ENCODE measurements at places on chromosomes 11 and 22.

DNA sequence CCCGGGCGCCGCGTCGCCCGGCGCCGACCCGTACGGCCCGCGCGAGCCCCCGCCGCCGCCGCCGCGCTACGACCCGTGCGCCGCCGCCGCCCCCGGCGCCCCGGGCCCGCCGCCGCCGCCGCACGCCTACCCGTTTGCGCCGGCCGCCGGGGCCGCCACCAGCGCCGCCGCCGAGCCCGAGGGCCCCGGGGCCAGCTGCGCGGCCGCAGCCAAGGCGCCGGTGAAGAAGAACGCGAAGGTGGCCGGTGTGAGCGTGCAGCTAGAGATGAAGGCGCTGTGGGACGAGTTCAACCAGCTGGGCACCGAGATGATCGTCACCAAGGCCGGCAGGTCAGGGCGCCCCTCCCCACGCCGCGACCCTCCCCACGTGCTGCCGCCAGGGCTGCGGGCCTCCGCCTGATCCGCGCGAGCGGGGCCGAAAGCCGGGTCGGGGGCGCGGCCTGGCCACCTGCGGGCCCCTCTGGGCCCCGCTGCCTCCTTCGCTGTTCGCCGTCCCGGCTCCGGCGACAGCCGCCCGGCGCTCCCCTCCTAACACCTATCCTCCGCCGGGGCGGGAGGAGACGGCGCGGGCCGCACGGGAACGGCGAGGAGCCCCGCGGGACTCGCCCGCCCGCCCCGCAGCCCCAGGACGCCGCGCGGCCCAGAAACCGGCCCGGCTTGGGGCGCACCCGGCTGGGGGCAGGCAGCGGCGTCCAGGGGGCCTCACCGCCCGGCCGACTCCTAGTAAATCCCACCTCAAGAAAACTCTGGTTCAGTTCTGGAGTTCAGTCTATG lies 560 bp downstream of the TBX1 start:
- DNase-seq, result no peak

- peak; percentile 14 for DNase-seq
These were observed 129.4 kb upstream of the PAX6 start for GRCh38 chr11:31940371-31941037.

DNA sequence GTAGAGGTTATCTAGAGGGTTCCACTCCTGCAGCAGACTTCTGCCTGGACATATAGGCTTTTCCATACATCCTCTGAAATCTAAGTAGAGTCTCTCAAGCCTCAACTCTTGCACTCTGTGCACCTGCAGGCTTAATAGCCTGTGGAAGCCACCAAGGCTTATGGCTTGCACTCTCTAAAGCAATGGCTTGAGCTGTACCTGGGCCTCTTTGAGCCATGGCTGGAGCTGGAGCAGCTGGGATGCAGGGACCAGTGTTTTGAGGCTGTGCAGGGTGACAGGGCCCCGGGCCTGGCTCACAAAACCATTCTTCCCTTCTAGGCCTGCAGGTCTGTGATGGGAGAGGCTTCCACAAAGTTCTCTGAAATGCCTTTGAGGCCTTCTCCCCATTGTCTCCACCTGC lies 2.9 kb upstream of the NXPE4 start:
- DNase-seq, result no peak

- DNase-seq, result peak; percentile 36
These were observed 108.6 kb downstream of the INSC start for GRCh38 chr11:15223318-15223717.

GRCh38 chr11:1450344-1450875 lies 36.2 kb downstream of the MOB2 start:
- no peak for DNase-seq

GRCh38 chr11:13939961-13940906 lies 22.3 kb upstream of the SPON1 start:
- no peak for DNase-seq

GRCh38 chr11:31824879-31825837 lies 14.0 kb upstream of the PAX6 start:
- no peak for DNase-seq

GRCh38 chr11:45238724-45239123 lies 47.4 kb downstream of the SYT13 start:
- DNase-seq, result peak; percentile 59

- no peak for DNase-seq
These were observed 393.7 kb downstream of the BRD1 start for GRCh38 chr22:49433717-49434611.

- no peak for DNase-seq
These were observed 21.5 kb upstream of the CHKA start for GRCh38 chr11:68142441-68143309.

DNA sequence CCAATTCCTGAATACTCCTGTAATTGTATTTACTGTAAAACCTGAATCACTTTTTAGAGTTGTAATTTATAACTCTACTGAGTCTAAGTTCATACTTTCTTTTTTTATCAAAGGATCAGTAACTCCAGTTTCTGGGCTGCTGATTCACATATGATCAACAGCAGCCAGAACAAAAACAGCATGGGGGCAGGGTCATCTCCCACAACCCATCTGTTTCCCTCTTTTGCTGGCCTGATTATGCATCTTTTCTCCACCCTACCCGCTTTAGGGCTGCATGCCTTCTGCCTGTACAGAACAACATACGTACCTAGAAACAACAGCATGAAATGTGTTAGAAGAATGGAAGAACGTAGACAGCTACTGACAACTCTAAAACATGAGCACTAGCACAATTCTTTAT lies 76.0 kb downstream of the MRTFA start:
- peak; percentile 16 for DNase-seq

DNA sequence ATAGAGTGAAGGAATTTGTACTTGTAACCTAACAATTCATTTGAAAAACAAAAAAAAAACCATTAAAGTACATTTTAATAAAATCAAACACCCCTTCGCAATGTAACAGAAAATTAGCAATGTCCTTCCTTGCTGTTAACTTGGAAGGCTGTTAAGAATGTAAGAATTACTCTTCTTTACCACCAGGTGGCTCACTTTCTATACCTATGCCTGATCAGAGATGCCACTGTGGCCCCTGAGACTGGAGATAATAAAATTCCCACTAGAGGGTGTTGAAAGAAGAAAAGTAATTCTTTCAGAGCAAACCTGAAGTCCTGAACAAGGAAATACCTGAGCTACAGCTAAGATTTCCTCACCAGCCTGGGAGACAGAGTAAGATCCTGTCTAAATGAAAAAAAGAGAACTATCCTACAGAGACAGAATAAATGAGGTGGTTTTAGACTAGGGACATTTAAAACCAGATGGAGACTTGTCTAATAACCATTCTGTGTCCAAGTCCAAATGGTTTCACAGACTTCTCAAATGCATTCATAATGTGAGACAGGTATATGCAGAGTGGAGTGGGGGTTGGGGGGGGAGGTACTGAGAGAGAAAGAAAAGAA lies 1089.3 kb downstream of the FAM181B start:
- DNase-seq, result no peak

DNA sequence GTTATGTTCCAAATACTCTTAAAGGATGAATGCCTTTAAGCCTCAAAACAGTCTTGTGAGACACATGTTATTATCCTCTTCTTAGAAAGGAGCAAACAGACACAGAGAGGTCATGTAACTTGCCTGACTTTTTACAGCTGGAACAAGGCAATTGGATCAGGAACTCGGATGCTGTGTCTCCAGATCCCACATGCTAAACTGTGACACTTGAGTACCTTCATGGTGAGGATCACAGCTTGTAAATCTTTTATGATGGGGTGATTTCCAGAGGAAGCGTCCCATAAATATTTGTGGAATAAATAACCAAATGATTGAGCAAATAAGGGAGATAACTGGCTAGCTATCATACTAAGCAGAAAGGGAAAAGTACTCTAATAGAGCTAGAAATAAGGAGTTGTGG lies 171.2 kb downstream of the C11orf91 start:
- DNase-seq, result no peak

- DNase-seq, result no peak
These were observed 116.7 kb upstream of the SERPIND1 start for GRCh38 chr22:20656902-20657836.

GRCh38 chr11:8194956-8195355 lies 26.1 kb upstream of the RIC3 start:
- DNase-seq, result no peak

- DNase-seq, result peak; percentile 39
These were observed 28.1 kb upstream of the CD81 start for GRCh38 chr11:2348986-2349385.

- DNase-seq, result no peak
These were observed 1.1 kb upstream of the CABP4 start for GRCh38 chr11:67453816-67454732.

DNA sequence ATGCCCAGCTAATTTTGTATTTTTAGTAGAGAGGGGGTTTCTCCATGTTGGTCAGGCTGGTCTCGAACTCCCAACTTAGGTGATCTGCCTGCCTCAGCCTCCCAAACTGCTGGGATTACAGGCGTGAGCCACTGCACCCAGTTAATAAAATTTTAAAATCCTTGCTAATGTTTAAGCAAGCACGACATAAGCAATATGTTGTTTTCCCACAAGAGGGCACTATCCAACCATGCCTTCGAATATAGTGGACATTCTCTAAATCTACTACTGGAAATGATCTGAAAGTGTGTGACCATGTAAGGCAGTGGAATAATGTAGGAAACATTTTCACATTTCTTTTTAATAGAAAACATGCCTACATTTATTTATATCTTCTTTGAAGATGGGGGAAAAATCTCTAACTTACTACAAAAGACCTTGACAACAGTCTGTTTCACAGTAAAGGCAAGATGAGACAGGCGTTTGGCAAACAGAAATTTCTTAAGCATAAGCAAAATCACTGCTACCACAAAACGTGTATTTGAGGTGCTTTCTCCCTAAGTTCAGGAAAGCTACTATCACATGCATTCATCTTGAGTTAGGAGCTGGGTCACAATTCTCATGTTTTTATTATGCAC lies 38.2 kb downstream of the PITPNB start:
- peak; percentile 36 for DNase-seq

DNA sequence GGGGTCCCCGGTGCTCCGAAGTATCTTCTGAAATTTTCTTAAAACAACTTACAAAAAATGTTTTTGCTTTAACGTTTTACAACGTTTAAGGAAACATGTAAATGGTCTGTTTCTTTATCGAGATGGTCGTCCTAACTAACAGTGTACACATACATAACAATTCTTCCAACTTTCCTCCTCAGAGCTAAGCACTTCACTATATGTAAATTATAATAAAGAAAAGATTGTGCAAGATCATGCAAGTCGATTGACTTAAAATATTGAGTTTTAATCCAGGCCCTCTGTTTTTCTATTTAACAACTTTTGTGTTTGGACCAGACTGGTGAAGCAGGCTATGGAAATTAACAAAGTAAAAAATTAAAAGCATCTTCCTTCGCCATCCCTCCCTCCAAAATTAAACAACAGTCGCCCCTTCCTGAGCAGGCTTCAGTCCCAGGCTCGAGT lies 4.9 kb downstream of the ALX4 start:
- DNase-seq, result no peak

DNA sequence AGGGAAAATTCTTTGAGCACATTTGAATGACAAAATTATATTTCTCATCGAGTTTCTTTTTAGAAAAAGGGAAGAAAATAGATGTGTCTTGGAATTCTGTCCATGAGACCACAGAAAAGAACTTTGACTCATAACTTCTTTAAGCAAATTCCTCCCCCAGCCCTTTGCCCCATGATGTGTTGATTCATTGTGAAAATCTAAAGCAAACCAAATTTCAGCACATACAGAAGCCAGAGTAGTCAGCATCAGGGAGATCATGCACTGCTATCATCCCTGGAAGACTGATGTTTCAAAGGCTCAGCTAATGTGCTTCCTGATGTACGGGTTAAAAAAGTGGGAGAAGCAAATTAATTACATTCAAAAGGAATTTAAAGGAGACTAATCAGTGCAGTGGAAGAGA lies 159.7 kb downstream of the FAT3 start:
- peak; percentile 53 for DNase-seq

GRCh38 chr11:43072096-43072495 lies 239.7 kb upstream of the API5 start:
- DNase-seq, result no peak

DNA sequence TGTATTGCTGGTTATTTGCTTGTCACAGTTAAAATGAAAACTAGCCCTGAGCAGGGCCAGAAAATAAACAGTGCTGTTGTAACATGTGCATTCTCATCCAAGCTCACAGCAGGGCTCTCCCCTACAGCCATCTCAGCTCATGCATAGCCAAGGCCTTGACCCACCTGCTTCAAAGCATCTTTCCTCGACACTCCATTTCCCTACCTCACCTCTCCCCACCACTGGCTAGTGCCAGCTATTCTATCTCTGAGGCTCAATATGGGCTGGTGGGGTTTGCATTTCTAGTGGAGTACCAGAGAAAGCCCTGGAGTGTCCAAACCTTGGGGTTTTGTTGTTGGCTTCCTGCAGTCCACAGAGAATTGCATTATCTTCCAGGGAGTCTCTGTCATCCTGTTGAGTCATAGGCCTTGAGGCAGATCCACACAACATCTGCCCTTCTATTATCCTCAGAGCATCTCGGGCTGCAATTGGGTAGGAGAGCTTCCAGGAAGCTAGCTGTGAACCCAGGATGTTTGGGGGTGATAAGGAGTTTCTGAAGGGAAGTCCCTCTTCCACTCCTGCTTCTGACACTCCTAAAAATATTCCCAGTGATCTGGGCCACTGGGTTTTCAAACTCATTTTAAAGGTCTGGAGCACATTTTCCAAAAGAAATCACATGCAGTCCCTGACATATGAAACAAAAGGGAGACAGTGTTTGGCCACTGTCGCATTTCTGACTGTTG lies 36.1 kb upstream of the AMOTL1 start:
- DNase-seq, result peak; percentile 73

DNA sequence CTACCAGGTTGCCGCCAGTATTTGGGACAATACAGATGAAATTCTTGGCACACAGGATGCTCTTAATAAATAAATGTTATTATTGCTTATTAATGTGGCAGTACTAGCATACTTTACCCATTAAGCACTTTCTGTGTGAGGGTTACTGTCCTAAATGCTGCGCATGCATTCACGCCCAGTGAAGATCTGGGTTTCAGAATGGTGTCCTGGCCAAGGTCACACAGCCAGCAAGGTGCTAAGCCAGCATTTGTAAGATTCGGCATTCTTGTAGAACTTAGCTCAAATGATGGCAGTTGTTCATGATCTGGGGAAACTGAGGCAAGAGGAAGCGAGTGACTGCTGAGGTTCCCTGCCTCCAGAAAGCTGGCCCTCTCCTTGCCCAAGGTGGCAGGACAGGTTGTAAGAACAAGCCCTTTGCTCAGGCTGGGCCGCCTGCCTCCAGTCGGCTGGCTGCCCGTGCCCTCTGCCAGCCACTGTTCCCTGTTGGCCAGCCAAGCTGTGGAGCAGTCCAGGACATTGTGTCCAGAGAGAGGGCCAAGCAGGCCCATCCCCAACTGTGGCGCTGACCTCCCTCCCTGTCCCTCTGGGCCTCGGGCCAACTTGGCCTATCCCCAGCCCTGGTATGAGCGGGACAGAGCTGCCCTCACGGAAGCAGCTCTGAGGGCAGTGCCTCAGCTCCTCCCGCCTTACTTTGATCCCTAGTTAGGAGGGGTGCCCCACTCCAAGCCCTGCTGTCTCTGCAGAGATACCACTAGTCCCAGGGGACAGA lies 28.8 kb downstream of the TOB2 start:
- DNase-seq, result no peak
